NCI-H524 treated with DMSO at 0.1 percent for 48 hours (cell line): ENCODE measurements at places on chromosomes 1 and 21.

GRCh38 chr1:193256019-193256418 is 69.6 kb upstream of the B3GALT2 start:
- no peak for DNase-seq

GRCh38 chr21:16069178-16070112 is 339.7 kb downstream of the USP25 start:
- no peak for DNase-seq

- no peak for DNase-seq
Observed at GRCh38 chr21:39161064-39161463, 22.2 kb downstream of the PSMG1 start.

GRCh38 chr1:219621047-219621786 is 8.3 kb upstream of the ZC3H11B start:
- DNase-seq = peak; percentile 8

- DNase-seq = no peak
Observed at GRCh38 chr1:179003512-179004066, 22.1 kb upstream of the FAM20B start.

DNA sequence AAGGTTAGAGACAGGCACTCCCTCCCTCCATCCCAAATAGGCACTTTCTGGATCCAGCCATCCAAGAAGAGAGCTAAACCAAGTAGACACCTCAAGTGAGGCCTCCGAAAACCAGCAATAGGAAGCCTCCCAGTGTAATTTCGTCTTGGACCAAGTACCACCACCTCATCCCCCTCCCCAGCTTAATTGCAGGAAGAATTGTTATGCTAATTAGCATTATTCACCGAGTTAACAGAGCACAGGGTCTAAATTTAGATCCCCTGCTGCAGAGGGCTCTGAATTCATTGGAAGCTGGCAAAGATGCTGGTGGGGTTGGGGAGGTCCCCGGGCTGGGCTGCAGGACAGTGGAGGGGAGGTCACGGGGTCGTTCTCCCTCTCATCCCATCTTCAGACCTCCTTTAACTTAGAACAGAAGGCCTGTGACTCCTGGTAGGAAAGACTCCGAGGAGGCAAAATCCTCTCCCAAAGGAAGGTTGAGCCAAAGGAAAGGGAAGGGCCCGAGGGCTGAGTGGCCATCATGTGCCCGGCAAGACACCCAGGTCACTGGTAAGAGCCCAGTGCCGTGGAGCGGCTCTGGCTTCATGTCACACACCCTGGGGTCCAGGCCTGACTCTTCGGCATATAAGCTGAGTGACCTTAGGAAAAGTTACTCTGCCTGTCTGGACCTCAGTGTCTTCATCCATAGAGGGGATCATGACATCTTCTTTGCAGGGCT is 209.2 kb upstream of the GRIK3 start:
- no peak for DNase-seq

- DNase-seq = no peak
Observed at GRCh38 chr1:52588535-52588934, 13.6 kb upstream of the GPX7 start.
